ENCODE measurements at places on chromosomes 16 and 17.

DNA sequence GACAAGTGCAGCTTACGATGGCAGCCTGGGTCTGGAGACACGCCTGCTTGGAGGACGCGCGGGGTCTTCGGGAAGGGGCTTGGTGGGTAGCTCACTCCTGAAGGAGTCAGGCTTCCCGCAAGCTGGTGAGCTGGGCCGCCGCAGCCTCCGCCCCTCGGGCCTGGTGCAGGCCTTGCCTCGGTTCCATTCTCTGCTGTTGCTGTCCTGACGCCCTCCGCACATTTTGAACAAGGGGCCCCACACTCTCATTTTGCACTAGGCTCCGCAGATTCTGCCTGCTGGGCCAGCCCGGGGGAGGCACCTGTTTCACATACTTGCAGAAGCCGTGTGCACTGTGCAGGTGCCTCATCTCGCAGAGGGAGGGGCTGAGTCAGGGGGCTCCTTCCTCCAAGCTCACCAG, 31.9 kb upstream of the CBX4 start:
- no peak for DNase-seq

DNA sequence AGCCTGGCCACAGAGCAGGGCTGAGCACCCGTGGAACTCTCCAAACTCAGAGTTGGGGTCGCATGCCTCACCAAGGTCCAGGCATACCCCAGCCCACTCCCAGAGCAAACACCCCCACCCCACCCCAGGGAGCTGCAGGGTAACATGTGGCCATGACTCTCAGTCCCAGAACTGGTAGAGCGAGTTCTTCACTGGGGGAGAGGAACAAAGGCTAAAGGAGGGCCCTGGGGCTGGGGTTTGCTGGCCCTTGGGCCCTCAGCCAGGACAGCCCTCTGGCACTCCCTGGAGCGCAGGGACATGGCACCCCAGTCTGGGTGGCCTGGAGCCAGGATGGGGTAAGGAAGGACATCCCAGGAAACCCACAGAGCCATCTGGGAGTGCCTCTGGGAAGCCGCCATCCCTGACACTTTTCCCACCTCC, 4.2 kb downstream of the HID1 start:
- no peak for DNase-seq

DNA sequence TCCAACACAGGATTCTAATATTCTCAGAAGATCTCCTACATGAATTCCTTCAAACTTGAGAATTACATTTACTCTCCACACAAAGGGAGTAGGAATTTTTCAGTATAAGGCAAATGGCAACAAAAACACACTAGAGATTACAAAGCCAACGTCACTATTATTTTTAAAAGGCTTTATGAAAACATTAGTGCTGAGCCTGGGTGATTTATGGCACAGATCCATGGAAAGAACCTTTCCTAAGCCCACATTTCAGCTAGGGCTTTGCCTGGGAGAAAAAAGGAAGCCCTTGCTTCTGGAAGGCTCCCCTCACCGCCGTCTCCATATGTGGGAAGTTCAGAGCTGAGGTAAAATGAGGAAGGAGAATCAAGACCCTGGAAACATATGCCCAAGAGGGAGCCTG, 499.4 kb upstream of the HSBP1 start:
- no peak for DNase-seq

- DNase-seq: no peak
Observed at GRCh38 chr17:31722251-31723056, 136.6 kb downstream of the COPRS start.

- no peak for DNase-seq
Observed at GRCh38 chr17:50697062-50697461, 10.7 kb downstream of the ANKRD40 start.

DNA sequence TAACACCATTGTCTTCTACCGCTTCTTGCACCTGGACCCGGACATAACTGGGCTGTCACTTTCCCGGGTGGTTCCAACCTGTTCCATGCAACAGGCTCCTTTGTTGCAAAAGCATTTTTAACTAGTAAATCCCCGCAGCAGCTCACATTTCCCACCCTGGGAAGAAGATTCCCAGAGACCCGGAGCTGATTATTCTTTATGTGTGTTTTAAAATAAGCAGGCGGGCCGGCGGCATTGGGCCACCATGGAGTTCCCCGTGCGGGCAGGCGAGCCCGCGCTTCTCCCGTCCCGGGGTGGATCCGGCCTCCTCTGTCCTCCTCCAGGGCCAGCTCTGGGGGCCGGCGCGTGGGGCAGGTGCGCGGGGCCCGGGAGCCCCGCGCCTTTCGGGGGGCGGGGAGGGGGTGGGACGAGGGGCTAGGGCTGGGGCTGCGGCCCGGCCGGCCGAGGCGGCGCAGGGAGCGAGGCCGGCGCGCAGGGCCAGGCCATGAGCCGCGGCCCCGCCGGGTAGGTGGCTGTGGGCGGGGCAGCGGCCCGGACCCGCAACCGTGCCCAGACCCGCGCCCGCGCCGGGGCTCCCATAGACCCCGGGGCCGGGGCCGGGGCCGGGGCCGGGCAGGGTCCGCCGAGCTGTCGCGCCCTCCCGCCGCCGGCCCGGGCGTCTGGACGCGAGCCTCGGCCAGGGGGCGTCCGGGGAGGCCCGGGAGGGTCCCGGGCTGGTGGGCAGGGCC, 1.7 kb downstream of the CRAMP1 start:
- no peak for DNase-seq

- no peak for DNase-seq
Observed at GRCh38 chr17:62017912-62018311, 47.2 kb downstream of the MED13 start.

DNA sequence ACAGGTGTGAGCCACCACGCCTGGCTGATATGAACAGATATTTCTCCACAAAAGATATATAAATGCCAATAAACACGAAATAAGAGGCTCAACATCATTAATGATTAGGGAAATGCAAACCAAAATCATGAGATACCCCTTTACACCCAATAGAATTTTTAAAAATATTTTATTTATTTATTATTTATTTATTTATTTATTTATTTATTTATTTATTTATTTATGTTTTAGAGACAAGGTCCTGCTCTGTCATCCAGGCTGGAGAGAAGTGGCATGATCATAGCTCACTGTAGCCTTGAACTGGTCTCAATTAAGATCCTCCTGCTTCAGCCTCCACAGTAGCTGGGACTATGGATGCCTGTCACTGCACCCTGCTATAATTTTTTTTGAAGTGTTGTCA, 30.8 kb downstream of the APPBP2 start:
- DNase-seq: no peak

DNA sequence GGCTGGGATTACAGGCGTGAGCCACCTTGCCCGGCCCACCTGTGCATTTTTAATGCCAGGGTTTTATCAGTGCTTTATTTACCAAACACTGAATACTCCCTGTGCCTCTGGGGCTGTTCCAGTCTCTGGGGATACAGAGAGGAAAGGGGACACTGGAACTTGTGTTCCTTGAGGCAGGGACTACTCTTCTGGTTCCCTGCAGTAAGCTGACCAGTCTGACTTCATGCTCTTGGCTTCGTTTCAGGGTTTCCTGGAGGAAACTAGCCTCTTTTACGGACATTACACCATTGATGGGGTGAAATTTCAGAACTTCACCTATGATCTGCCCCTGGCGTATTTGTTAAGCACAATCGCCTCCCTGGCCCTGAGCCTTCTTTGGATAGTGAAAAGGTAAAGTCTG, 37.4 kb upstream of the COQ7 start:
- DNase-seq: no peak

GRCh38 chr17:48597778-48598631, 4.4 kb upstream of the HOXB5 start:
- no peak for DNase-seq

- DNase-seq: no peak
Observed at GRCh38 chr17:17750881-17751280, 69.6 kb downstream of the RAI1 start.

DNA sequence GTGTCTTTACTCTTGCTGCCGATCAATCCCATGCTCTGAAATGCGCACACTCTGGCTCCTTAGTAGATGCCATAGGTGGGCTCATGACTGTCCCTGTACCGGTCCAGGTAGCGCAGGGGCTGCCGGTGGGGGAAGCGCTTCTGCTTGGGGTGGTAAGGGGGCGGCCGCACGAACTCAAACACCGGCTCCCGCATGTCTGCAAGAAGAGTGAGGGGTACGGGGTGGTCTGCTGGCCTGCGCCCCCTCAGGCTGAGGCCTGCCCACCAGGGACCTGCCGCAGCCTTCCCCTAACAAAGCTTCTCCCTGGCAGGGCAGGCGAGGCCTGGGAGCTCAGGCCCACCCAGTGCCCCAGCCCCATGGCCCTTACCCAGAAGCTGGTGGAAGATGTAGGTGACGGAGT, 2.0 kb upstream of the TRIM65 start:
- DNase-seq: no peak

DNA sequence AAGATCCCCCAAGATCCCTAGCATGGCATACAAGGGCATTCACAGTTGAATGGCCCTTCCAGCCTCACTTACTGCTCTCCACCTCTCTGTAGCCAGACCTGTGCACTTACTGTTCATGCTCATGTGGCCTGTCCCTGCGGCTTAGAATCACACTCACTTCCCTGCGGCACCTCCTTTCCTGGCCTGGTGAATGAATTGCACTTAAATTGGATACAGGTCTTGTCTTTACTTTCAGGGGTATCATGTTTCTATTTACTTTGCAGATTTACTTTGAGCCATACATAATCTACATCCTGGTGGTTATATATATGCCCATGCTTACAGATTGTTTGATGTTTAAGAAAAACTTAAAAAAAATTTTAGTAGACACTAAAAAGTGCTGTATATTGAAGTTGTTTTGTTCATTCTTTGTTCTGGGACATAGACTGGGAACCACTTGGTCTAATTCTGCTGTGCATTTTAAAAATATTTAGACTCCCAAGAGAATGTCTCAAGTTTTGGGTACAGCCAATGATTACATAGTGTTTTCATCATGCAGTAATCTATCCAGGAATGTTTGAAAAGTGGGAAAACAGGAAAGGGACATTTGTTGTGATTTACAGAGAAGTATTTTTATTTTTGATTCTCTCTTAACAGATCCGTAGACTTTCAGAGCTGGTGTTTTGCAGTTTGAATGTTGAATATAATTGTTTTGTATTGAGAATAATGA, 63.9 kb downstream of the NUP88 start:
- no peak for DNase-seq

DNA sequence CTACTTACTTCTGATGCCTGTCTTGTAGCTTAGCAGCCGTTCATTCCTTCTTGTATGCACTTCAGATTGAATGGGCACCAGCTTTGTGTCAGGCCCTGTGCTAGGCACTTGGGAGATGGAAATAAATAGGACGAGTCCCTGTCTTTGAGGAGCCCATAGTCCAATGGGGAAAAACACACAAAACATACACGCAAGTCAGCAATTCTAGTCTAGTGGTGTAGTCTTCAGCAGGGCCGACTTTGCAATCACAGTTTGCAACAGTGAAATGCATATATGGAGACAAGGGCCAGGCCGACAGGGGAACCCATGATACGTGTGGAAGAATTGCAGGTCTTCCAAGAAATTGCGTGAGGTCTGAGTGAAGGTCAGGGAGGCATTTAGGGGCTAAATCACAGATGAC, 262.6 kb downstream of the MAF start:
- DNase-seq: no peak

DNA sequence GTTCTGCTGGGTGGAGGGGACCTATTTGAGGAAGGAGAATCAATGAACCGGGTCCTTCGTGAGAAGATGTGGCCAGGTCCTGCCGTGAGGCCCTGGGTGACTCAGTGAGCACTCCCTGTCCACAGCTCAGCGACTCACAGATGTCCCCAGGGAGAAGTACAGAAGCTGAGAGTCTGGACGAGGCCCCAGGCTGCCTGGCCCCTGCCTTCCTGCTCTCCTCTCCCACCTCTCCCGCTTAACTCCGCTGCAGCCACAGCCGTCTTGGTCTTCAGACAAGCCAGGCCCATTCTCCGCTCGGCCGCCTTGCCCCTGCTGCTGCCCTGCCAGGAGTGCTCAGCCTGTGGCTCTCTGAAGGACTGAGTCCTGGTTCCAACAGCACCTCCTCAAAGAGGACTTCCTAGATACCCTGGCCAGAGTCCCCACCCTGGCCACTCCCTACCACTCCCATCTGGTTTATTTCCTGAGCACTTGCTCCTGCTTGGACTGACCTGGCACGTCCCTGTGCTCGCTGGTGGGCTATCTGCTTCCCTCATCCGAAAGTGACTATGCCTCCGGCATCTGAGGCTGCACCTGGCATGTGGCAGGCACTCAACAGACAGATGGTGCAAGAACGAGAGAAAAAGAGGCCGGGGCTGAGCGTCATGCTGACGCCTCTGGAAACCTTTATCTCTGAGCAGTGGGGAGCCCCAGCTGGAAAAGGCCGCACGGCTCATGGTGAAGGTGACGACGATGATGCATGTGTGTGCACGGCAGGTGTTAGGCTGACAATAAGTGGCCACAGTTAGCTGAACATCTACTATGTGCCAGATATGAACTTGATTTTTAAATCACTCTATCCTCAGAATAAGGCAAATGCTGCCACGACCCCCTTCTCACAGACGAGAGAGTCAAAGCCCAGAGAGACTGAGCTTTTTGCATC, 9.2 kb upstream of the TNFRSF13B start:
- DNase-seq: no peak

GRCh38 chr17:41665566-41666236, 23.0 kb upstream of the EIF1 start:
- DNase-seq: peak; percentile 74

DNA sequence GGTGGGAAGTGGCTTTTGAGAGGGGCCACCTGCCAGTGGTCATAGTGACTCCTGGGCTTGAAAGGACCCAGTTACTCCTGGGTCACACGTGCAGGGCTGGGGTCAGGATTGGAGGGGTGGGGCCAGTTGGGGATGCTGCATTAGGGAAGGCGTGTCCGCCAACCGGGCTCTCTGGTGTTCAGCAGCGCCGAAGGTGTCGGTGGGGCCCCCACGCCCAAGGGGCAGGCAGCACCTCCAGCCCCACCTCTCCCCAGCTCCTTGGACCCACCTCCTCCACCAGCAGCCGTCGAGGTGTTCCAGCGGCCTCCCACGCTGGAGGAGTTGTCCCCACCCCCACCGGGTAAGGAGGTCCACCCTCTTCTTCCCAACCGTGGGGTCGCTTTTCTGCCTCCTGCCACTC, 9.5 kb downstream of the ABI3 start:
- no peak for DNase-seq

- no peak for DNase-seq
Observed at GRCh38 chr17:51992864-51993416, 165.6 kb downstream of the CA10 start.

GRCh38 chr16:24270721-24271442, 14.7 kb downstream of the CACNG3 start:
- no peak for DNase-seq

- DNase-seq: no peak
Observed at GRCh38 chr16:61413021-61413420, 623.2 kb downstream of the CDH8 start.

GRCh38 chr17:67272312-67273047, 27.5 kb upstream of the HELZ start:
- no peak for DNase-seq

GRCh38 chr16:64012166-64012565, 1109.7 kb downstream of the CDH11 start:
- DNase-seq: no peak

- DNase-seq: peak; percentile 37
Observed at GRCh38 chr17:40026816-40027613, 11.8 kb downstream of the CSF3 start.

GRCh38 chr16:58127033-58127556, 2.1 kb downstream of the CFAP20 start:
- no peak for DNase-seq
